Neural progenitor cell (in vitro differentiated cells): ENCODE measurements at places on chromosomes 5 and 9.

GRCh38 chr5:149223081-149223848 lies 48.4 kb upstream of the AFAP1L1 start:
- H3K36me3 ChIP-seq, result no peaks in the 10 kb centered on the region
- H3K27ac ChIP-seq, result no peak overlapping the region
- H3K27me3 ChIP-seq, result no peaks in the 10 kb centered on the region
- DNase-seq, result no peak
- H3K4me1 ChIP-seq, result no peaks in the 10 kb centered on the region

- H3K27ac ChIP-seq, result no peak overlapping the region
- H3K4me3 ChIP-seq, result no peak overlapping the region
- H3K36me3 ChIP-seq, result no peaks in the 10 kb centered on the region
Measured at GRCh38 chr5:65508978-65509377, 27.3 kb upstream of the ADAMTS6 start.

DNA sequence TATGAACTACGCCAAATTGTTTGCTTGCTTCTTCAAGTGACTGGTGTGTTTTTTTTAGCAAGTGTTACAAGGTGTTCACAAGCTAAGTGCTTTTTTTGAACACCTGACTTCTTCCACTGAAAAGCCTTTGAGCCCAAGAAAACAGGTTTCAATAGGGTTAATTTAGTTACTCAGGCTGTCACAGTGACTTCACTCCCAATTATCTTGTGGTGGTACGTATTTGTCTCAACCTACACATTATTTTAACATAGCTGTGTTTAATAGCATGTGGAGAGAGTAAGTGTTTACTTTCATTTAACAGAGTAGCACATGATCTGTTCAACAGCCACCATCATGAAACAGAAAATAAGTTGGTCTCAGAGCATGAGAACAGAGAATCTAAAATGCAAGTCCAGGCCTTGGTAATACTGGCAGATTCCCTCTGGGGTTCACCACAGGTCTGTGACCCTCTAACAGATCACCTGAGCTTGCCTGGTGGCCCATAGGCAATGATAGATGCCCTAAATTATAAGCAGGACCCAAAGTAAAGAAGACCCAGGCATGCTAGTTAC lies 267.7 kb upstream of the SMARCA2 start:
- no peaks in the 10 kb centered on the region for H3K36me3 ChIP-seq
- peaks cover 21% of the 10 kb centered on the region for H3K4me1 ChIP-seq
- H3K27me3 ChIP-seq, result no peaks in the 10 kb centered on the region
- no peak overlapping the region for H3K27ac ChIP-seq
- H3K4me3 ChIP-seq, result no peak overlapping the region

- no peak overlapping the region for H3K4me3 ChIP-seq
- no peak overlapping the region for H3K27ac ChIP-seq
- no peak for DNase-seq
- H3K4me1 ChIP-seq, result peaks cover 5% of the 10 kb centered on the region
- no peaks in the 10 kb centered on the region for H3K36me3 ChIP-seq
- H3K27me3 ChIP-seq, result peaks cover 44% of the 10 kb centered on the region
Measured at GRCh38 chr5:22850981-22851380, 2.2 kb downstream of the CDH12 start.

DNA sequence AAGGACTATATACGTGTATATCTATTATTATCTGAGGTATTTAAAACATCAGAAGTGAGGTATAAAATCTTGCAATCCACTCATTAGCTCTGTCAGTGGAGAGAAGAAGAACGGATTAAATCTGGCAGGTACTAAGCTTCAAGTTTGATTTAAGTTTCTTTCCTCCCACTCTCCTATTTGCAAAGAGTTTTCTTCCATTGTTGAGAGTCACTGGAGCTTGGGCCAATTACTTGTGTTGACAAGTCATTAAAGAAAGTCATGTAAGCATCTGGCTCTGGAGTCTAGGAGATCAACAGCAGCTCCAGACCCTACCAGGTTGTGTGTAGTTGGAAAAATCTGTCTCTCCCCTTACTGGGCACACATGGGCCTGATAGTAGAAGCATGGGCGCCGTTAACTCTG lies 476.8 kb upstream of the SMARCA2 start:
- H3K4me1 ChIP-seq, result no peaks in the 10 kb centered on the region
- DNase-seq, result no peak

GRCh38 chr5:124544366-124545055 lies 201.9 kb downstream of the ZNF608 start:
- H3K27me3 ChIP-seq, result no peaks in the 10 kb centered on the region
- DNase-seq, result no peak
- no peak overlapping the region for H3K27ac ChIP-seq

GRCh38 chr5:113488645-113489184 lies 462 bp upstream of the MCC start:
- peaks cover 5% of the 10 kb centered on the region for H3K4me1 ChIP-seq
- H3K4me3 ChIP-seq, result peak overlapping the region; percentile 76
- peaks cover 39% of the 10 kb centered on the region for H3K27me3 ChIP-seq
- DNase-seq, result no peak

GRCh38 chr5:34765662-34766061 lies 73.3 kb upstream of the TTC23L start:
- H3K36me3 ChIP-seq, result no peaks in the 10 kb centered on the region
- H3K27me3 ChIP-seq, result no peaks in the 10 kb centered on the region
- no peak for DNase-seq
- H3K4me3 ChIP-seq, result no peak overlapping the region
- peaks cover 7% of the 10 kb centered on the region for H3K4me1 ChIP-seq

- H3K27ac ChIP-seq, result no peak overlapping the region
- H3K4me1 ChIP-seq, result peaks cover 10% of the 10 kb centered on the region
- no peaks in the 10 kb centered on the region for H3K36me3 ChIP-seq
- peaks cover 61% of the 10 kb centered on the region for H3K27me3 ChIP-seq
- no peak for DNase-seq
Measured at GRCh38 chr5:140964356-140964755, 1.9 kb upstream of the PCDHAC2 start.

GRCh38 chr5:109697339-109697738 lies 7.6 kb downstream of the MAN2A1 start:
- H3K36me3 ChIP-seq, result peaks cover 7% of the 10 kb centered on the region
- no peak overlapping the region for H3K4me3 ChIP-seq
- no peak for DNase-seq
- peaks cover 41% of the 10 kb centered on the region for H3K4me1 ChIP-seq
- no peaks in the 10 kb centered on the region for H3K27me3 ChIP-seq

DNA sequence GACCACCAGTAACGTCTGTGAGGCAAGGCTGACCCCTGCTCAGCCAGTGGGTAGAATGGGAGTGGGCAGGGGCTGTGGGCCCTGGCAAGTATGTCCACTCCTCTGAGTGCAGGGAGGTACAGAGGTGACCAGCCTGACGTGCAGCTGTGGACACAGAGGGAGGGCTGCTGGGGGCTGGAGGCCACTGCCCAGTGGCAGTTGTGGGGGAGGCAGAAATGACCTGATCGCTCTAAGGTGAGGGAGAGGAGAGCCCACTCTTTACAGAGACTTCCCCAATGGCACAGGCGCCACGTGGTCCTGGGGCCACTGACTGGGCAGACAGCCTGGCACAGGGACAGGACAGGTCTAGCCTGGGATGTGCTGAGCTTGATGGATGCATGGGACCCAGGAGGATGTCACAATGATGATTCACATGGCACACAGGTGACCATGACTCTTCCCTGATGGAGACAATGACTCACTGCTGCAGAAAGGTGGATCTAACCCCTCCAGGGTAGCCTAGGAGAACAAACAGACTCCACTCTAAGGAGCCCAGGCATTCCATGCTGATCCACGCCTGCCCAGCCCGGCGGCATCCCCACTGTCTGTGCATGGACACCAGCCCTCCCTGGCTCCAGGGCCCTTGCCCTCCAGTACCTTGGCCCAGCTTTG lies 7.7 kb downstream of the LPCAT1 start:
- no peaks in the 10 kb centered on the region for H3K36me3 ChIP-seq
- H3K27me3 ChIP-seq, result no peaks in the 10 kb centered on the region
- H3K4me3 ChIP-seq, result no peak overlapping the region

GRCh38 chr9:134463280-134463679 lies 137.0 kb downstream of the RXRA start:
- no peak overlapping the region for H3K27ac ChIP-seq
- H3K4me3 ChIP-seq, result no peak overlapping the region
- no peaks in the 10 kb centered on the region for H3K36me3 ChIP-seq
- no peaks in the 10 kb centered on the region for H3K27me3 ChIP-seq
- no peak for DNase-seq

DNA sequence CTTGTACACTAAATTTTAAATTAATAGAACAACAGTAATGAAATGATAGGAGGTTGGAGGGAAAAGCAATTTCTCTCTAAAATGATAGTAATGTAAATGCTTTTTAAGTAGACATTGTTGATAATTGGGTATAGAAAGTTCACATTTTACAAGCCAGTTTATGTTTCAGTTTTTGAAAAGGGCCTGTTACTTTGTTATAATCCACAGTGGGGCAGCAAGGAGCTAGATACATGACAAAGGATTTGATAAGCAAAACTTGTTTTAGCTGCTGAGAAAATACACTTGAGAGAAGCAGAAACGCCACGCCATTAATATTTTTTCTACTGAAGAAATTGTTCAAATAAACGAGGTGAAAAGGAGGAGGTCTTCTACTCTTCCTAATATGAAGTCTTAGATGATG lies 30.2 kb downstream of the SREK1 start:
- no peak overlapping the region for H3K4me3 ChIP-seq
- H3K4me1 ChIP-seq, result no peaks in the 10 kb centered on the region
- DNase-seq, result no peak
- H3K27me3 ChIP-seq, result no peaks in the 10 kb centered on the region
- H3K36me3 ChIP-seq, result peaks cover 49% of the 10 kb centered on the region
- no peak overlapping the region for H3K27ac ChIP-seq

GRCh38 chr5:151095341-151096000 lies 14.6 kb upstream of the TNIP1 start:
- H3K4me3 ChIP-seq, result no peak overlapping the region
- H3K36me3 ChIP-seq, result no peaks in the 10 kb centered on the region
- H3K27ac ChIP-seq, result no peak overlapping the region
- H3K4me1 ChIP-seq, result peaks cover 5% of the 10 kb centered on the region
- DNase-seq, result no peak

DNA sequence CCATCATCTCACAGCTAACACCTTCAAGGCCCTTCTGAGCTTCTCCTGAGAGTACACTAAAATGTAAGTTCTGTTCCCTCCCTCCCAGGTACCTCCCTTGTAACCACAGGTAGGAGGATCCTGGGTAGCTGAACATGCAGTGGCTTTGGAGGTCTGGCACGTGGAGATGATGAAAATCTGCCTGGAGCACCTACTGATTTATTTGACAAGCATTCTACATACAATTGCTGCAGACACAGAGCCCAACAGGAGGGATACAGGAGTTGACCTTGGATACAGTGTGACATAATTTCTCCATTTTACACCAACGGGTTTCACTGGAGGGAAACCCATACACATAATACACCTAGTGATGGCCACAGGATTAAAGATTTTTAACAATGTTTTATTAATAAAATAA lies 478.7 kb downstream of the SEMA5A start:
- no peak overlapping the region for H3K4me3 ChIP-seq
- no peaks in the 10 kb centered on the region for H3K27me3 ChIP-seq
- no peaks in the 10 kb centered on the region for H3K4me1 ChIP-seq
- no peak overlapping the region for H3K27ac ChIP-seq
- H3K36me3 ChIP-seq, result no peaks in the 10 kb centered on the region

DNA sequence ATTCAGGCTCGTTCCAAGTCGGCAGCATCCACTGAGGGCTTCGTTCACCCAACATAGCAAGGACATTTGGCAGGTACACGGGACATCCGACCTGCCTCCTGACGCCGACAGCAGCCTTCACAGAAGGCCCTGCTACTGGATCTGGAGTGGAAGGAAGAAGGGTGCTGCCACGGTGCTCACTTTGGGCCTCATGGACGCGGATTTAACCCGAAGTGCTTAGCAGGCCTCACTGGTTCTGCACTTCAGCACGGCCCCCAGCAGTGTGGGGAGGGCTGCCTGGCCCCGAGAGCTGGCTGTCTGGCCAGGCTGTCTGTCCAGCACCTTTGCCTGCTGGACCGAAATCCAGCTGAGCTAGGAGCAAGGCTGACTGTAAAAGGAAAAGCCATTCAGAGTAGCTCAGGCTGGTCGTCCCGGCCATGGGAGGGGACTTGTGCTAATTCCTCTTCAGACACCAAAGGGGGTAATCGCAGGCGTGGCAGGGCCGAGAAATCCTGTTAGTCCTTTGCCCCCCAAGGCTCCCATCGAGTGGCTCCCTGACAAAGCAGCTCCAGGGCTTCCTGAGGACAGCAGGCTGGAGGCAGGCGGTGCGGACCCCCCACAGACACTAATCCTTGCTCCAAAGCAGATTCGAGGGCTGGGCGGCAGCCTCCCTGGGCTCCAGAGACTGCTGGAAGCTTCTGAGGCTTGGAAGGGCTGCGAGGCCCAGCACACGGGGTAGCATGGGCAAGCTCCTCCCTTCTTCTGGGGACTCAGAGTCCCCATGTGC lies 11.1 kb upstream of the RXRA start:
- H3K27me3 ChIP-seq, result no peaks in the 10 kb centered on the region
- H3K4me1 ChIP-seq, result peaks cover 30% of the 10 kb centered on the region
- H3K36me3 ChIP-seq, result no peaks in the 10 kb centered on the region
- no peak overlapping the region for H3K4me3 ChIP-seq
- DNase-seq, result peak; percentile 80

DNA sequence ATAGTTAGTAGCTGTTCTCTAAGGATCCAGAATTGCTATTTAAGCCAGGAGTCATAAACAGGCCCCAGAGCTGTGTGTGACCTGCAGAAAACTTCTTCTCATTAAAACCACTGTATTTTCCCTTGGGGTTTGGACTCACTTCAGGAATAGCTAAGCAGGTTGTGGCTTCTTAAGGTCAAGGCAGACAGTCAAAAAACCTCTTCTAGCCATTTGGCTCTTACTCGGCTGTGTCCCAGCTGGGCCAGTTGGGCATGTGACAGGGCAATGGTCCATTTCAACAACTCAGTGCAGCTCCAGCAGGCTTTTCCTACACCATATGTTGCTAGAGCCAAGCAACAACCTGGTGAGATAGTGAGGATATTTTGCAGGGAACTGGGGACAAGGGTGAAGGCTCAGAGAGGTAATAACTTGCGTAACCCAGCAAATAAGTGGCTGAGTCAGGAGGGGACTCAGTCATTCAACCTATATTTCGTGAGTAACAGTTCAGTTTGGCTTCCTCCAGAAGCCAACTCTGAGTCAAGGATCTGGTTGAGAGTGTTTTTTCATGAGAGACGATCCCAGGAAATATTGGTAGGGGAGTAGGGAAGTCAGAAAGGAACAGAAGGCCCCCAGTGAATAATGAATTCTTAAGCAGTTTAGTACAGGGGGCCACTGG lies 115.4 kb upstream of the PPP2R2B start:
- no peak overlapping the region for H3K4me3 ChIP-seq
- no peaks in the 10 kb centered on the region for H3K27me3 ChIP-seq
- H3K36me3 ChIP-seq, result no peaks in the 10 kb centered on the region
- H3K4me1 ChIP-seq, result peaks cover 12% of the 10 kb centered on the region
- H3K27ac ChIP-seq, result no peak overlapping the region

DNA sequence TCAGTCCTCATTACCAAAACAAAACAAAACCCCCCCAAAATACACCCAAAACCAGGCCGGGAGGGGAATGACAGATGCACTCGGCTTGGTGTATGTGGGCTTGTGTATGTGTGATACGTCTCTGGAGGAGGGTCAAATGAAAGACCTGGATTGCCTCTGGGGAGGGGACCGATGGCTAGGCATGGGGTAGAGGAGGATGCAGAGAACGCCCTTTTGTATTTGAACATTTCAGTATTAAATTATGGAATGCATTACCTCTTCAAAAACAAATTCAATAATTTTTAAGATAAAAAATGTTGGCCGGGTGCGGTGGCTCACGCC lies 61.4 kb downstream of the LMX1B start:
- peaks cover 52% of the 10 kb centered on the region for H3K4me1 ChIP-seq
- H3K27ac ChIP-seq, result no peak overlapping the region
- DNase-seq, result peak; percentile 20
- H3K36me3 ChIP-seq, result no peaks in the 10 kb centered on the region
